IMR-90 (cell line): ENCODE measurements at places on chromosomes 5 and 9.

GRCh38 chr5:103624675-103625074 lies 62.1 kb upstream of the NUDT12 start:
- H3K4me1 ChIP-seq = no peaks in the 10 kb centered on the region
- no peaks in the 10 kb centered on the region for H3K27me3 ChIP-seq
- DNase-seq = peak; percentile 8
- H3K4me3 ChIP-seq = no peak overlapping the region

- no peaks in the 10 kb centered on the region for H3K27me3 ChIP-seq
- H3K4me3 ChIP-seq = no peak overlapping the region
- DNase-seq = no peak
- H3K36me3 ChIP-seq = peaks cover 4% of the 10 kb centered on the region; the same call in 1 of the 2 replicates
- H3K4me1 ChIP-seq = peaks cover 7% of the 10 kb centered on the region; the same call in 1 of the 2 replicates
These were observed 28.6 kb downstream of the DAB2IP start for GRCh38 chr9:121679901-121680635.

DNA sequence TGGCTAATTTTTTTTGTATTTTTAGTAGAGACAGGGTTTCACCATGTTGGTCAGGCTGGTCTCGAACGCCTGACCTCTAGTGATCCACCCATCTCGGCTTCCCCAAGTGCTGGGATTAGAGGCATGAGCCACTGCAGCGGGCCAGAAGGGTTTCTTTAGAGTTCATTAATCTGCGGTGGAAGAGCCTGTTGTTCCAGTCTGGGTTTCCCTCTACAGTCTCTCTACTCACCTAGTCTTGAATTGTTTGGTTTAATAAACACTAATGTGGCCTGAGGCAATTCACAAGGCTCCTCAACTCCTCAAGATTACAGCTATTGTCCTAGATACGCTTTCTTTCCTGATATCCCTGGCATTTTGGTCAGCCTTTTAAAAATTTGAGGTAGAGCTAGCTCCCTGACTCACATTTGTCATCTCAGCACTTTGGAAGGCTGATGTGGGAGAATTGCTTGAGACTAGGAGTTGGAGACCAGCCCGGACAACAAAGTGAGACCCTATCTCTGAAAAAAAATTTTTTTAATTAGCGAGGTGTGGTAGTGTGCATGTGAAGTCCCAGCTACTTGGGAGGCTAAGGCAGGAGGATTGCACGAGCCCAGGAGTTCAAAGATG lies 4.6 kb upstream of the SAR1B start:
- H3K36me3 ChIP-seq = no peaks in the 10 kb centered on the region
- no peak overlapping the region for H3K4me3 ChIP-seq
- no peak overlapping the region for H3K27ac ChIP-seq
- no peak for DNase-seq

DNA sequence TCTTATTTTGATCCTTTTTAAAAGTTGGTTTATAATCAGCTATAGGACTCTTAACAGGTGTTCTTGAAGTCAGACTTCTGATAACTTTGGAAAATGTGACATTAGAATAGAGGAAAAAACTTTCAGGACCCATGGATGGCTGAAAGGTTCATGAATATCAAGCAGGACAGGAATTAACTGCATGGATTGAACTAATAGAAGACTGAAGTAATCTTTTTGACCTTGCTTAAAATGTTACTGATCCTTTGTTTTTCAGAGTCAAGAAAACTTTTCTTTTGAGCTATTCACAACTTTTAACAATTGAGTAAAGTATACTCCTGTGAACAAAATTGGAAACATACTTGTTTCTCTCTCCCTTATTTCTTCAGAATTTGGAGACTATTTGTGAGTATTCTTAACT lies 79.2 kb downstream of the PLK2 start:
- no peaks in the 10 kb centered on the region for H3K36me3 ChIP-seq
- no peak for DNase-seq
- H3K27ac ChIP-seq = no peak overlapping the region

DNA sequence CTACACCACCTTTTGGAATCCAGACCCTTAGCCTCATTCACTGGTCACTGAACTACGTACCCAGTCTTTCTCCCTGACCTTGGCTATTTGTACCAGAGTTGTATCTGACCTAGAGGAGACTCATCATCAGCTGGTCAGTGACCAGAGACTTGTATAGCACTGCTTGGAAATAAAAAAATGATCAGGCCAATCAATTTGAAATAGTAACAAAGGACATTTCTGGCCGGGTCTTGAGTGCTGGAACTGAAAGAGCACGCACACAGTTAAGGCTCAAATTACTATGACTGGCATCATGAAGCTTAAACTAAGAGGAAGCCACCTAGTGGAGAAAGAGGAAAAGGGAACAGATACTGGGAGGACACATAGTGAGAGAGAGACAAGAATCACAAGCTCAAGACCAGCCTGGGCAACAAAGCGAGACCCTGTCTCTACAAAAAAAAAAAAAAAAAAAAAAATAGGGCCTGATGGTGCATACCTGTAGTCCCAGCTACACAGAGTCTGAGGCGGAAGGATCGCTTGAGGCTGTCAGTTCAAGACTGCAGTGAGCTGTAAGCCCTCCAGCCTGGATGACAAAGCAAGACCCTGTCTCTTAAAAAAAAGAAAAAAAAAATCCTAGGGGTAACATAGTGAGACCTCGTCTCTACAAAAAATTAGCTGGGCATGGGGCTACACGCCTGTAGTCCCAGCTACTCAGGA lies 12.8 kb upstream of the SRP19 start:
- H3K36me3 ChIP-seq = no peaks in the 10 kb centered on the region
- no peaks in the 10 kb centered on the region for H3K4me1 ChIP-seq
- H3K4me3 ChIP-seq = no peak overlapping the region; the same call in 1 of the 2 replicates
- no peaks in the 10 kb centered on the region for H3K27me3 ChIP-seq
- DNase-seq = peak; percentile 78

DNA sequence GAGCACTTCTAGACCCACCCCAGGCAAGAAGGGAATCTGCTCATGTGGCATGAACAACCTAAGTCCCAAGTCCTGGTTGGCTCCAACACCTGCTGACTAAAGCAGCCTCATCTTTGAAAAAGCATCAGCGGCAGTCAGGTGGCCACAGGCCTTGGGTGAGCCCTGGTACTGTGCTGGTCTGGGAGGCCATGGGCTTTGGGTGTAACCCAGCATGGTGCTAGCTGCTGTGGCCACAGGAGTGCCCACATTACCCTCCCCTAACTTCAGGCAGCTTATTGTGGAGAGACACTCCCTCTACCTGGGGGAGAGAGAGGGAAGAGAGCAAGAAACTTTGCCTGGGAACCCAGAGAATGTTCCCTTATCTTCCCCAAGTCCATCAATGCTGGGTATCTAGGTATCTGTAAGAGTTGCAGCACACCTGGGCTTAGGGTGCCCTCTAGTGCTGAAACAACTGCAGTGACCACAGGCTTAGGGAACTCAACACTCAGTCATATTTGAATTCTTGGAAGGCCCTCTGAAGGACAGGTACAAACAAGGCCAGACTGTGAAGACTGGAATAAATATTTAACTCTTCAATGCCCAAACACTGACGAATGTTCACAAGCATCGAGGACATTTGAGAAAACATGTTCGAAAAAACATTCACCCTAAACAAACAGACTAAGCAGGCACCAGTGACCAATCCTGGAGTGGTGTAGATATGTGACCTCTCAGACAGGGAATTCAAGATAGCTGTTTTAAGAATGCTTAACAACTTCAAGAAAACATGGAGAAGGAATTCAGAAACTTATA lies 69.9 kb upstream of the OR2K2 start:
- H3K4me1 ChIP-seq = no peaks in the 10 kb centered on the region
- peaks cover 31% of the 10 kb centered on the region for H3K36me3 ChIP-seq
- no peaks in the 10 kb centered on the region for H3K27me3 ChIP-seq

GRCh38 chr5:112929336-112930081 lies 7.5 kb upstream of the REEP5 start:
- no peak overlapping the region for H3K27ac ChIP-seq
- H3K4me1 ChIP-seq = peaks cover 6% of the 10 kb centered on the region
- no peaks in the 10 kb centered on the region for H3K36me3 ChIP-seq
- no peak overlapping the region for H3K4me3 ChIP-seq
- H3K27me3 ChIP-seq = no peaks in the 10 kb centered on the region

GRCh38 chr9:134088063-134088725 lies 20.4 kb upstream of the BRD3 start:
- DNase-seq = no peak
- H3K27me3 ChIP-seq = peaks cover 13% of the 10 kb centered on the region
- H3K27ac ChIP-seq = no peak overlapping the region
- H3K36me3 ChIP-seq = no peaks in the 10 kb centered on the region
- H3K4me1 ChIP-seq = no peaks in the 10 kb centered on the region

DNA sequence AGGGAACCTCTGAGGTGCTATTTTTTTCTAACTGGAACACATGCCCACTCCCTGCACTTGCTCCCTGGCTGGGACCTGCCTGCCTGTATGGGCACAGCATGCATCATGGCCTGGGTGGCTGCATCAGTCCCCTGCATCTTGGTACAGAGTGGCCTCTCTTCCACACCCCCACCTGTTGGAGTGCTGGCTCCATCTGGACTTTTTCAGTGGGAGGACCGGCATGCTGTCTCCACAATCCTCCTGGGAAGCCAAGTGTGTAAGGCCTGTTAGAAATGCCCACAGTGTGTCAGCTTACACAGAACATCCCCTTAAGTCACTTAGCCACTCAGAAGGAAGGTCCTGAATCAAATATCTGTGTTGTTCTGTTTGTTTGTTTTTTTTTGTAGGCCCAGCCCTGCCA lies 102.9 kb downstream of the MARCHF3 start:
- H3K4me1 ChIP-seq = peaks cover 2% of the 10 kb centered on the region
- no peak for DNase-seq
- H3K4me3 ChIP-seq = no peak overlapping the region
- no peak overlapping the region for H3K27ac ChIP-seq
- H3K36me3 ChIP-seq = no peaks in the 10 kb centered on the region

- no peaks in the 10 kb centered on the region for H3K36me3 ChIP-seq
- H3K27me3 ChIP-seq = peaks cover 70% of the 10 kb centered on the region
- H3K27ac ChIP-seq = no peak overlapping the region
- DNase-seq = no peak
- H3K4me3 ChIP-seq = no peak overlapping the region
These were observed 13.6 kb upstream of the NEUROG1 start for GRCh38 chr5:135549413-135549812.

- H3K27me3 ChIP-seq = no peaks in the 10 kb centered on the region
- no peak for DNase-seq
- H3K36me3 ChIP-seq = no peaks in the 10 kb centered on the region
- no peak overlapping the region for H3K27ac ChIP-seq
These were observed 56.7 kb downstream of the MAT2B start for GRCh38 chr5:163562071-163562470.

GRCh38 chr5:127369796-127370195 lies 79.2 kb downstream of the MEGF10 start:
- peaks cover 21% of the 10 kb centered on the region for H3K27me3 ChIP-seq
- no peak for DNase-seq
- H3K36me3 ChIP-seq = no peaks in the 10 kb centered on the region
- no peak overlapping the region for H3K27ac ChIP-seq
- no peak overlapping the region for H3K4me3 ChIP-seq

DNA sequence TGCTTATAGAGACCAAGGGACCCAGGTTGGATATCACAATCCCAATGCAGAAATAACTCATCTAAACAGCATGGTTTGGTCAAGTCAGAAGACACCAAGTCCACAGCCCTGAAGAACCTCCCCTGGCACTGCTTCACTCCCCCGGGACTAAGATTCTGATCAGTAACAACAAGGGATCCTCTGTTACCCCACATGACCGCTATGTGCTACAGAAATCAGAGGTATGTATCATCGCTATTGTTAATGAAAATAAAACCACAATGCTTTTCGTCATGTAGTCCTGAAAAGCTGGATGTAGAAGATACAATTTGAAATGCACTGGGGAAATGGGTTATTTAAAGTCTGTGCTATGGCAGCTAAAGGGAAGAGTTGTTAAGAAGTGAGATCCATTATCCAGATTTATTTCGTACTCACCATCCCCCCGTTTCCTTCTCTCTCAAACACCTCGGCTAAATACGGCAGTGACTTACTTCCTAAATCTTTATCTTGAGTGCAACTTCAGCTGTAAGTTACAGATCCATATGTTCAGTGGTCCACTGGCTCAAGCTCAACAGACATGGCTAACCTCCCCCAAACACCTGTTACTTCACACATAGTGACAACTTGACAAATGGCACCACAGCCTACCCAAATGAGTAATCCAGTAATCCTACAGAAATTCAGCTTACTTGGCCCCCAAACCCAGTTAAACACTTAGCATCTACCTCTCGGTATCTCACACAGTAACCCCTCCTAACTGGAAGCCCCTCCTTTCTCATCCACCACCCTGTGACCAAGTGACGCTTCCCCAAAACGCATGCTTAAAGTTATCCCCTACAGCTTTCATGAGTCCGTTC lies 129.2 kb downstream of the MYO10 start:
- peaks cover 18% of the 10 kb centered on the region for H3K4me1 ChIP-seq
- no peak overlapping the region for H3K27ac ChIP-seq
- H3K27me3 ChIP-seq = no peaks in the 10 kb centered on the region
- H3K36me3 ChIP-seq = 0 out of 2 replicates have a peak, but pooled peaks cover 4% of the 10 kb centered on the region
- no peak overlapping the region for H3K4me3 ChIP-seq
